NCI-H187 (cell line): ENCODE measurements at places on chromosomes 7 and 10.

- DNase-seq: no peak
Observed at GRCh38 chr7:104174798-104175197, 33.0 kb downstream of the ORC5 start.

DNA sequence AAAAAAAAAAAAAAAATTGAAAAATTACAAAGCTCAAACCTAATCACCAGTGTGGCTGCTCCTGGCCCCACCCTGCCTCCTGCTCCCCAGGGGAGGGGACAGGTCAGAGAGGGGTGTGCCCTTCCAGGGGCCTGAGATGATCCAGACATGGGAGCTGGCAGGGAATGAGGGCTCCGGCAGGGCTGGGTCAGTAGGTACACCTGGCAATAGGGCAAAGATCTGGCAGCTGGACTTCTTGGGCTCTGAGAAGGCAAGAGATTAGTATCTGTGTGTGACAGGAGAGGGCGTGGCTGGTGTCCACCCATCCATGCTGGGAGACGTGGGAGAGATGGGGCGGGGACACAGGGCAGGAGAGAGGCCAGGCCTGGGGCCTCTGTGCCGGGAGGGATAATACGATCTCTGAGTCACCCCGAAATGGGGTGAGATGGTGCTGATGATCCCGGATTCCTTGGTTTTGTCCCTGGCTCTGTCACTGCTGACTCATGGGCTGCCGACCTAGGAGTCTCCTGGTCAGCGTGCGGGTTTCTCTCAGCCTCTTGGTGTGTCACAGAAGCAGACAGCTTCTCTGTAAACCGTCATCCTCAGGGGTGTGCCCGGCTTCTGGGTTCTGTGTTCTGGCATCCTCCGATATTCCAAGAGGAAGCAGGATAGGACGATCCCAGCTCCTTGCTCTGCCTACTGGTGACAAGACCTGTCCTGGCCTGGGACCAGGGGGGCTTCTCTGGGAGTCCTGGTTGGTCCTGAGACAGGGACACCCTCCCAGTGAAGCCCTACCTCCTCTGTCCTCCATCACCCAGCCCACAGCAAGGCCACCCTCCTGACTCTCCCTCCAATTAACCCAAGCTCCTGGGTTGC is 8.2 kb upstream of the CLDN4 start:
- peak; percentile 61 for DNase-seq

- DNase-seq: no peak
Observed at GRCh38 chr7:105799006-105799405, 77.4 kb downstream of the ATXN7L1 start.

GRCh38 chr10:60827791-60828488 is 49.7 kb downstream of the CDK1 start:
- no peak for DNase-seq

DNA sequence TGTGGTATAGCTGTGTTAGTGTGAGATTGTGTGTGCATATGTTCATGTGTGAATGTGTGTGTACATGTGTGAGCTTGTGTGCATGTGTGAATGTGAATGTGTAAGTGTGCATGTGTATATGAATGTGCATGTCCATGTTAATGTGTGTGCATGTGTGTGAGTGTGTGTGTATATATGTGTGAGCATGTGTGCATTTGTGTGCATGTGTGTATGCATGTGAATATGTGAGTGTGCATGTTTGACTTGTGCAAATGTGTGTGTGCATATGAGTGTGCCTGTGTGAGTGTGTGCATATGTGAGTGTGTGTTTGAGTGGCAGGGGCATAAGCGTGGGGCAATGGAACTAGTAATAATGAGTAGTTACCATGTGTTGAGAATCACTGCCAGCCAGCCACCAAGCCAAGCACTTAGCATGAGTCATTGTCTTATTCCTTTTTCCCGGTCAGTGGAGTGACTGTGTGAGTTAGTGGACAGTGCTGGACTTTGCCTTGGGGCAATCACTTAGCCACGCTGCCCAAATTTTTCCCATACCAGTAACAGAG is 46.3 kb upstream of the SHH start:
- DNase-seq: no peak

GRCh38 chr10:30364345-30365268 is 15.5 kb upstream of the MTPAP start:
- no peak for DNase-seq

- DNase-seq: no peak
Observed at GRCh38 chr10:126674741-126675515, 4.4 kb upstream of the C10orf90 start.
